ENCODE measurements at places on chromosomes 4 and X. TPM values are rescaled to one million over a fixed set of nuclear protein-coding genes. Genes with fewer than 3 reads are reported as not detected.
A peak's percentile ranks its signal among the peaks of the same experiment; 100 is the strongest.

DNA sequence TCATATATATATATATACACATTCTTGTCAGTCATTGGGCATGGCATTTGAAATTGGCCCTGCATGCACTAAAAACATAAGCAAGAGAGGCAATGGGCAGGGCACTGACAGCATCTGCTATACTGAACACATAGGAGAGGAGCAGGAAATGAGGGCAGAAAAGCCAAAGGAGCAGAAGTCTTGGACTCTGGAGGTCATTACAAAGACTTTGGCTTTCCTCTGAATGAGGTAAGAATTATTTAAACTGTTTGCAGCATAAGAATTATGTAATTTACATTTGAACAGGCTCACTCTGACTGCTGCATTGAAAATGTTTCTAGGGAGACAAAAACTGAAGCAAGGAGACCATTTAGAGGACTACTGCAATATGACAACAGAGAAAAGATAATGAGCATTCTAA is 396.5 kb downstream of the PRDM5 start:
- no peak for DNase-seq

DNA sequence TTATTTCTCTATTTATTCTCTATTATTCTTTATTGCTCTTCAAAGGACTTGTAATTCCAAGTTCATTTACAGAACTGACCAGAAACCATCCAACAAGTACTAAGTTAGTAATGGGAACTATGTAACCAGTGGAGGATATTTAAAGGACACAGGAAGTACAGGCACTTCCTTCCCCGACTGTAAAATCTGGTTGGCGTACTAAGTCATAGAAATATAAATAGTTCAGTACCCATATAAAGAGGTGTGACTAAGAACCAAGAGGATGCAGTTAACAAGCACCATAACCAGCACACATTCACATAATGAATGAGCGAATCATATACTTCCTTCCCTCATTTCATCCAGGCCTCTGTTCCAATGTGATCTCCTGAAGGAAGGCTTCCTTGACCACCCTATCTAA is 3.6 kb upstream of the EIF4E start:
- DNase-seq: peak; percentile 71

The AWAT2 gene
- total RNA-seq: not detected

The STPG2 gene
- total RNA-seq: not detected

GRCh38 chr4:89308161-89308500 is 531 bp upstream of the GPRIN3 start:
- DNase-seq: no peak
